ENCODE measurements at places on chromosomes 11 and 22. TPM values are rescaled to one million over a fixed set of nuclear protein-coding genes. Genes with fewer than 3 reads are reported as not detected.

Gene BCL2L13
- total RNA-seq: 71.7 TPM

Gene SEC14L6
- 2.4 TPM for total RNA-seq

Gene C11orf97
- total RNA-seq: not detected

- DNase-seq: peak; percentile 61
Observed at GRCh38 chr11:71206186-71206585, 46.2 kb downstream of the SHANK2 start.

- no peak for DNase-seq
Observed at GRCh38 chr22:19959587-19960490, 18.2 kb upstream of the TXNRD2 start.

DNA sequence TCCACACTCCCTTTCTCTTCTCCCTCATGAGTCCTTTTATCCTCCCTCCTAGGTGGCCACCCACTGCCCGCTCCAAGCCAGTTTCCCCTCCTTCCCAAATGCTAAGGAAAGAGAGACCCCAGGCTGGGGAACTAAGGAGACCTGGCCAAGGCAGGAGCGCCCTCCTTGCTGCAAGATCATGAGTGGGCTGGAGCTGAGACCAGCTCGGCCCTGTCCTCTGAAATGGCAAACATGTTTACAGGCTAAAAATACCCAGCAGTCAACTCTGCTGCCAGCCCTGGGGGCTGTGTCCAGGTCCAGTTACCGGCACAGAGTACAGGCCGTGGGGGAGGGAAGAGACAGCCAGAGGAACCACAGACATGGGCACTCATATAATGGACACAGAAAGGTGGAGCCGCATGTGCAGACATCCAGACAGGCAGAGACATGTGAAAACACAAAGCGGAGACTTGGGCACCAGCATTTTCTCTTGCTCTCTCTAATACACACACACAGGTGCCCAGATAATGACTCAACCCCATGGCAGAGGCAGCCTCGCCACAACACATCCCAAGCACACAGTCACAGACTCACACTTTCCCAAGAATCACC lies 1.2 kb upstream of the AHNAK start:
- DNase-seq: peak; percentile 58

GRCh38 chr11:14089690-14090462 lies 127.4 kb downstream of the SPON1 start:
- peak; percentile 76 for DNase-seq

- DNase-seq: peak; percentile 74
Observed at GRCh38 chr22:36439481-36440271, 41.8 kb downstream of the TXN2 start.

DNA sequence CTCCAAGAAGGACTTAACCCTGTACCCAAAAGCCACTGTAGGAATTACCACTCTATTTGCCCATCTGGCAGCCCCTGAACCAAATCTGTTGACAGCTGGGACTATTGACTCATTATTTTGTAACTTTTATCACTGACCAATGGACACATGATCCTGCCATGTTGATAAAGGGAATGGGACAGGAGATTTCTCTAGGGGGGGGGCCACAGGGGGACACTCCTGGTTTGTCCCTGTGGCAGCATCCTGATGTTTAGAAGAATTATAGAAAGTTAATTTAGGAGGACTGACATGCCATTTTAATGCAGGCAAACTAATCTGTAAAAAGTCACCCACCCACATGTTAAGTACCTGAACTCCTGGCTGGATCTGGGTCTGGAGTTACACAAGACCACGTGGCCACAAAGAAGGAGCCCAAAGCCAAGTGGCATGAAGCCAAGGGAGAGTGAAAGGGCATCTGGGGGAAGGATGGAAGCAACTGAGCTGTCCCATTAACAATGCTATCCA lies 558.1 kb downstream of the ETS1 start:
- no peak for DNase-seq

DNA sequence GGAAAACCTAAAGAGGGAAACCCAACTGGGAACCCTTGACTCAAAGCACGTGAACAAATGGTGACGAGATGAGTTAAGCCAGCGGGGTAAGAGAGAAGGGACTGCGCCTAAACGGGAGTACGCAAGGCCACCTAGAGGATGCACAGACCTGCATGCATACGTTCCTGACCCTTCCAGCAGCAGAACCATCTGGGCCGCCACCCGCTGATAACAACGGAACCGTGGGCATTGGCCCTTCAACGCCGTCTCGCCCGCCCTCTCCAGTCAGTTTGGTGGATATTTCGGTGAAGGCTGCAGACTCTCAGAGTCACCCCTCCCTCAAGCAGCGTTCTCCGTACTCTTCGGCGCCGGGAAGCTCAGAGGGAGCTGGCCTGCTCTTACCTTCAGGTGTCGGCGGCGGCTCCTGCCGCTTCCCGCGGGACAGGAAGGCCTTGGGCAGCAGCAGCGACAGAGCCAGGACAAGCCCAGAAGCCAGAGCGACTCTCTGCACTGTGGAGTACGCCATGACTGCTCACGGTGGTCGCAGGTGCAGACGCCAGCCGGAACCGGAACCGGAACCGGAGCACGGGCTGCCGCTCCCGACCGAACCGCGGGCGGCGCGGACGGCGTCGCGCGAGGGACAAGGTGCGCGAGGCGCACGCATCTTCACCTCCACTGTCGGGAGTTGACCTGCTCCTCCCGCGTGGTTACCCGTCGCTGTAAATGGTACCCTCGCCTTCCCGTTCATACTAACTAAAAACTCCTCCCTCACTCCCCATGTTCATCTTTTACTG lies at the start of gene RIC3:
Gene RIC3, minus strand, starts transcription at position 541 of the 773 bp plus-strand sequence. Its CDS starts 36 bp downstream, at position 505.
- no peak for DNase-seq

DNA sequence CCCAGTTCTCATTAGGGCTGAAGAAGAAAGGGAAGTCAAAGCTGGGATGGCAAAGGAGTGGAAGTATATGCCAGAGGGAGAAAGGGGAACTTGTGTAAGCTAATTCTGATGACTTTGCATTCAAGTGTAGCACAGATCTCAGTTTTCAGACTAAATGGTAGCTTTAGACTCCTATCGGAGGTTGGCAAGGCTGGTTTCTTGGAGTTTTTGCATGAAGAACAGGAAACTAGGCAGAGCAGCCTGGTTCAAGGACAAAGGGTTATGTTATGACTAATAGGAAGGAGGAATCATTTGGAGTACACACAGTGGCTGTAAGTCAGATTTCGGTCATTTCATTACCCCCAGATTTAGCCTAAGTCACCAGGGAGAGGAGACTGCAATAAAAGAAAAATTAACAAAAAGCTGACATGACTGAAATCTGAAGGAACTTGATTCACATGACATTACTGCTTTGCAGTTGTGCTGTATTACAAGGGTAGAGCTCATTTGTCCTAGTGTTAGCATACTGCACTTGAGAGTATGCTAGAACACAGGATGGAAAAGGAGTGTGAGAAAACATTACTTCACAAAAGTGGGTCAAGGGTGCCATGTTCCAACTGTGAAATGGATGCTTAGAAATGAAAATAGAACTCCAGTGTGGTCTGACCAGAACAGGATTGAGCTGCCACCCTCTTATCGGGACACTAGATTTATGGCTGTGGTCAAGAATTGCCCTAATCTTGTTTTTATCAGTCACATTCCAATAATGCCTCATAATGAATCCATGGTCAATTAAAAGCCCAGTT lies 23.6 kb downstream of the ADM start:
- no peak for DNase-seq

- no peak for DNase-seq
Observed at GRCh38 chr11:122337704-122338103, 221.7 kb upstream of the BLID start.

DNA sequence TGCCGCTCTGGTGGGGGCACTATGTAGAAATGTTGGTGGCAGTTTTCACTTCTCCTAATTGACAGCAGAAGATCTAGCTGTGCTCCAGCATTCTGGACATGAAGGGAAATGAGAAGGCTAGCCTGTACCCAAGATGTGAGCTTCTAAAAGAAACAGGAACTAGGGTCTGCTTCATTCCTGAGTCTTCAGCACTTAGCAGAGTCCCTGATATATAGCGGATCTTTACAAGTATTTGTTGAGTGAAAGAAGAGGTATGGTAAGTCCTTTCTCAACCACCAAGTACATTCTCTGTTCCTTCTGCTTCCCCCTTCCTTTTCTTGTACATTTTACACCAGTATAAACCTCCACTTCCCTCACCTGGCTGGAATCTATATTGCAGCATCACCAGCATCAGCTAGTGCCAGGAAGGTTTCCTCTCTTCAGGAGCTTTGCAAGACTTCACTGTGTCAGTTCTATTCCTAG lies 408.3 kb upstream of the CADM1 start:
- DNase-seq: peak; percentile 8

- peak; percentile 14 for DNase-seq
Observed at GRCh38 chr11:112694813-112695212, 266.4 kb upstream of the NCAM1 start.
